ENCODE measurements at places on chromosomes 16 and 17.
A peak's percentile ranks its signal among the peaks of the same experiment; 100 is the strongest.

GRCh38 chr16:77985111-77985510 is 37.2 kb upstream of the CLEC3A start:
- DNase-seq, result no peak

DNA sequence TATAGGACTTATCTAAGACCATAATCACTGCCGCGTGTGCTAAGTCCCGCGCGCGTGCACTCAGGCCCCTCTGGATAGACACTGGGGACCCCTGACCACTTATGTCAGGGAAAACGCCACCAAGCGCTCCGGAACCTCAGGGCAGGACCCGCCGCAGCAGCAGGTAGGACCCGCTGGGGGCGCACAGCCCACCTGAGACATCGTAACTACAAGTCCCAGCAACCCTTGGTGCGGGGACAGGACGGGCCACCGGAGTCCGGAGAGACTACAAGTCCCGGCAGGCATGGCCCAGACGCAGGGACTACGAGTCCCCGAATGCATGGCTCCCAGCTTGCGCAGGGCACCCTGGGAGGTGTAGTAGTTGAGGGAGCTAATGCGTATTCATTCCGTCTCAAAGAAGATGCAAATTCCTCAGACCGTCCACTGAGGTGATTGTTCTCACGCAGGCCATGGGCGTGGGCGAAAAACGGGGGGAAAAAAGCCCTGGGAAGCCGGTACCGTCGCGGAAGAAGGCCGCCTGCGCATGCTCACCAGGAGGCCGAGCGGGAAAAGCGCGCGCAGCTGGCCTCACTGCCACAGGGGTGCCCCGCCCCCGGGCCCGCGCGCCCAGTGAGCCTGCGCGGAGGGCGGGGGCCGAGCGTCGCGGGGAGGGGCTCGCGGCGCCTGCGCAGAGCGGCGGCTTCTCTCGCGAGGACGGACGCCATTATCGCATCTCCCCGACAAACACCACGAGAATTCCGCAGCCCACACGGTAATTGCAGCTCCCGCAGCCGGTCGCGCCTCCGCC is at the start of gene BANP:
BANP (plus strand) TSS at position 670 of the 787 bp plus-strand sequence. CDS start 23,682 bp downstream, outside the sequence.
- DNase-seq, result peak; percentile 99

DNA sequence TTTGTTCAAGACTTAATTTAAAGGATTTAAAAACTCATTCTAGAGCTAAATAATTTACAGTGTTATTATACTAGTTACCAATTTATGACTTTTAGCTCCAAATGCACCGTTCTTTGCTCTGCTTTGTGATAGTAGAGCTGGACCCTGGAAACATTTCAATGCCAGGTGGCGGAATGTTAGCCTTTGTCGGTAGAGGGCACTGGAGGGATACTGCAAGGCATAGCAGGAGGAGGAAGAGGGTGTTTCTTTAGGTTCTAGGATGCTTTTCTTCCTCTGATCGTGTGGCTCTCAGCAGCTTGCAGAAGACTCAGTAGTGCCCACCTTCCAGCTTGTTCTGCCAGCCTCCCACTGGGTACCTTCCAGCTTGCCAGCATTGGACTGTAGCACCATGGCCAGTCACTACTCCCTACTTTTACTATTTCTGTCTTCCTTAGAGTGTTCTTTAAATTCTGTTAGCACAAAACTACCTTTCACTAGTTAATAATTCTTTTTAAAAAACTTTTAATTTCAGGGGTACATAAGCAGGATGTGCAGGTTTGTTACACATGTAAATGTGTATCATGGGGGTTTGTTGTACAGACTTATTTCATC is 325.3 kb downstream of the UTP18 start:
- DNase-seq, result peak; percentile 11

- DNase-seq, result no peak
These were observed 61.4 kb downstream of the AMFR start for GRCh38 chr16:56363781-56364565.

GRCh38 chr16:3859889-3860288 is 20.6 kb downstream of the CREBBP start:
- DNase-seq, result no peak

- DNase-seq, result peak; percentile 42
These were observed 46.5 kb upstream of the CLEC18A start for GRCh38 chr16:69904495-69905170.

DNA sequence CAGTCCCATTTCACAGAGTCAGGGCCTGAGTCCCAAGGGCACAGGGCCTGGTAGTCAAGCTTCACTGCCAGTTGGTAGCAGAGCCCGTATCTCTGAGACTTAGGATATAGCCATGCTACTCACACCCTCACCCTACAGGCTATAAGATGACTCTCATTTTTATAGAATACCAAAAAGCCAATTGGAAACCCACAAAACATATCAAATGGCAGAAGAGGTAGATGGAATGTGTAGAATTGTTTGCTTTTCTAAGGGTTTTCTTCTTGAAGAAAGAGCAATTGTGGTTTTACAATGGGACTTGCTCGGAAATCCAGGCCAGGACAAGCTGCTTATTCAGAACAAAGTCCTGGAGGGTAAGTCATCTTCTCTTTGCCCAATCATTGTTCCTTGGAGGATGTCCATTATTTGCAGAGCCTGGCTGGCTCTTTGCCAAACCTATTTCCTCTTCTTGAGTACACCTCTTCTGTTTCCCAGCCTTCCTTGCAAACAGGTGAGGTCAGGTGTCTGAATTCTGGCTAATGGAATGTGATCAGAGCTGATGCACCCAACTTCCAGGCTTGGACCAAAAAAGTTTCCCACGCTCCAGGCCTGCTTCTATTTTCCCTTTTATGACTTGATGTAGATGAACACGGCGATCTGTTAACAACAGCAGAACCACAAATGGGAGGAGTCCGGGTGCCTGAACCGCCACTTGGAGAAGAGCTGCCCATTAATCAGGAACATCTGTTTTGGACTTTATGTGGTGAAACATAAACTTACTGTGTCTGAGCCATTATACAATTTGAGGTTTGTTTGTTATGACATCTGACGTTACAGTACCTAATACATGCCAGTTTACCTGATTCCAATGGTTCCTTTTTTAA is 16.9 kb upstream of the CCL22 start:
- DNase-seq, result no peak

DNA sequence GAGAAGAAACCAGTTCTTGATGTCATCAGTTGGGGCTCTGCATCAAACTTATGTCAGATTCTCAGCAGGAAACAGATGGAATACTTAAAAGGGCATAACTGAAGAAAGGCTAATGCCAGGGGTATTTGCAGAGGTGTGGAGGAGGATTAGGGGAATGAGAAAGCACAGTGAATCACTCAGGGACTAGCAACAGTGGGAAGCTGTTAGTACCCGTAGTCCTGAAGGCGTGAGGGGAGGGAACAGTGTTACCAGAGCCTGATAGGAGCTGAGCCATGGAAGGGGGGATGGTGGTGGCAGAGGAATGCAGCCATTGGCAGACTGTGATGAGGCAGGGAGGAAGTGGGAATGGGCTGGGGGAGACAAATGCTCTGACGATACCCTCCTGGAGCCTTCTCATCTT is 162.3 kb downstream of the UTP18 start:
- DNase-seq, result no peak
